Esophagus squamous epithelium (tissue), 5 donors: ENCODE measurements at places on chromosomes 13 and 19.

- DNase-seq = no peak
Observed at GRCh38 chr13:107650081-107650701, 565.1 kb downstream of the LIG4 start.

DNA sequence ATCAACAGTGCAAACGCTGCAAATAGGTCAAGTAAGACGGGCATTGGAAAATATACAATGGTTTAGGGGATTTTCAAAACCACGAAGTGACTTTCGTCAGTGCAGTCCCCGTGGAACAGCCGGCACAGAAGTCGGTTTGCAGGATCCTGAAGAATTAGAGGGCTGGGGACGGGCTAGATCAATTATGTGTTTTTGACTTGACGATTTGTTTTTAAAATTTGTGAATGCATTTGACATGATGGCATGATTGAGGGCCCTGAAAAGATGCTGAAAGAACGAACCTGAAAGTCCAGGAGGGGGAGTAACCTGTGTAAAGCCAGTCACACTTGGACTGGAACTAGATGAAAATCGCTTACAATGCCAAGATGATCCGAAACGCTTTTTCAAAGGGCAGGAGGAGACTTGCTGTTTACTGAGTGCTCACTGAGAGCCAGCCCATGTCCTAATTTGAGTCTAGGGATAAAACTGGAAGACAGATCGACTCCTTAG lies 8.9 kb upstream of the DGKH start:
- no peak for DNase-seq

DNA sequence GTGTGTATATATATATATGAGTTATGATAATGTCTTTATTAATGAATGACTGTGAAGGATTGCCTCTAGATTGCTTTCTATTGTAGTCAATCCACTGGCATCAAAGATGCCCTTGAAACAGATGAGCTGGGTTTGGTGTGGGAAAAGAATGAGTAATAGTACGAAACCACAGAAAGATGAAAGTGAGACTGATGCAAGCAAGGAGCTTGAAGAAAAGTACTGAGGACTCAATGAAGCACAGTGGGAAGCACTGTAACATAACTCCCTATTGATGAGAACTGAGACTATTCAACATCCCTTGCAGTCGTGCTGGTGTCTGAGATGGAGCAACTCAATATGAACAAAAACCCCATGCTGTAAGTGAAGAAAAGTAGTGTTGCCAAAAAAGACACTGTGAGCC lies 1794.2 kb downstream of the SLITRK5 start:
- DNase-seq = no peak

DNA sequence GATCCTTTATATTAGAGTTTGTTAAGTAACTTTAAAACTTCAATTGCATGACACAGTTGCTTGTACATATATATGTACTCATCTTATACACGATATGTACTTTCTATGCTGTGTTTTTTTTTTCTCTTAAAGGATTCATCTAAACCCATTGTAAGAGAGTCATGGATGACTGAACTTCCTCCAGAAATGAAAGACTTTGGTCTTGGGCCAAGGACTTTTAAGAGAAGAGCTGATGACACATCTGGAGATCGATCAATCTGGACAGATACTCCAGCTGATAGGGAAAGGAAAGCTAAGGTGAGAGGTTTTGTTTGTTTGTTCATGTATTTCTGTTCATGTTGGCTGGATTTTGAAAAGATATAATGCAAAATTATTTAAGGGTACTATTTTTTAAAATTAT lies 26.0 kb downstream of the GPALPP1 start:
- DNase-seq = no peak

- DNase-seq = no peak
Observed at GRCh38 chr19:2287585-2288337, 5.8 kb upstream of the PEAK3 start.

- no peak for DNase-seq
Observed at GRCh38 chr13:42487221-42487620, 86.7 kb upstream of the TNFSF11 start.

GRCh38 chr19:3580156-3580934 lies 4.9 kb upstream of the GIPC3 start:
- DNase-seq = no peak

- DNase-seq = no peak
Observed at GRCh38 chr13:80840316-80840976, 499.5 kb upstream of the SPRY2 start.

GRCh38 chr13:69050696-69051095 lies 1056.9 kb upstream of the ATXN8OS start:
- no peak for DNase-seq

DNA sequence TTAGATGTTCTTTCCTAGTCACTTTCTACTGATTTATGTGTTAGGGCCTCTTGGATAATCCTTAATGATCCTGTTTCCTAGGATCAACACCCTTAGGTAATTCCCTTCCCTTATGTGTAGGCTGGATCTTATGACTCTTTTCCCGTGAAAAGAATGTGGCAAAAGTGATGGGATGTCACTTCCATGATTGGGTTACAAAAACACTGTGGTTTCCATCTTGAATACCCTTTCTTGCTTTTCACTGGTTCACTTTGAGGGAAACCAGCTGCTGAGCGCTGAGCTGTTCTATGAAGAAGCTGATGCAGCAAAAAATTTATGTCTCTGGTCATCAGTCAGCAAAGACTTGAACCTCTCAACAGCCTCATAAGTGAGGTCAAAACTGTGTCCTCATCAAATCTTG lies 609.4 kb downstream of the OLFM4 start:
- DNase-seq = no peak

DNA sequence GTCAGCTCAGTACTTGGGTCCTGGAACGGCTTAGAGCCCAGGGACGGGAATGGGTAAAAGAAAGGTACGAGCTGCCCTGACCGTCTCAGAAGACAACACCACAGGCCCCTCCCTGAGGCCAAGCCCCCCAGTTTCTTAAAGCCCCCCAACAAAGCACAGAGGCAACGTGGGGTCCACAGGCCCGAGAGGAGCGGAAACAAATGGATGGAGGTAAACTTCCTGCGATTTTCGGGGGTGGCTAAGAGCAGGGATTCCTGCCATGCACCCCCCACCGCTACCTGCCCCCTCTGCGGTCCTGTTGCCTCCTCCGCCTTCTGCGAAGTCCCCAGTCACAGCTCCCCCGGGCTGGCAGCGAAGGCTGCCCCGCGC lies 48.2 kb downstream of the PTPRS start:
- no peak for DNase-seq

DNA sequence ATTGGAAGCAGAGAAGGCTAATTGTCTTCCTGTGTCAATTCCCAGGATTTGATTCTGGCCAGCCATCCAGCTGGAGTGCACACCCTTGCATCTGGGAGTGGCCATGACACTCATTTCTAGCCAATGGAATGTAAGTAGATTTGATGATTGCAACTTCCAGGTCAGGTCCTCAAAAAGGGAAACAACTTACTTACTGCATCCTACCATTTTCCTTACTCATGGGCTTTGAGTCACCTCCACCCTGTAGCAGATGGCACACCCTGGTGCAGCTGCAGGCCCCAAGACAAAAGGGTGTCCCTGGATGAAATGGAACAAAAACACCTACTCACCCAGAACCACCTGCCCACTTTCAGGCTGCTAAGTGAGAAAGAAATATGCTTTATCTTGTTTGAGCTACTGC lies 27.3 kb upstream of the MPHOSPH8 start:
- DNase-seq = no peak

- no peak for DNase-seq
Observed at GRCh38 chr19:44142059-44142433, 692 bp downstream of the ZNF234 start.
